ENCODE measurements at places on chromosomes 5 and 9.

GRCh38 chr5:33491941-33492340 is 51.2 kb downstream of the TARS1 start:
- DNase-seq, result no peak

- DNase-seq, result peak; percentile 26
These were observed 111.7 kb upstream of the NEK6 start for GRCh38 chr9:124146031-124146561.

DNA sequence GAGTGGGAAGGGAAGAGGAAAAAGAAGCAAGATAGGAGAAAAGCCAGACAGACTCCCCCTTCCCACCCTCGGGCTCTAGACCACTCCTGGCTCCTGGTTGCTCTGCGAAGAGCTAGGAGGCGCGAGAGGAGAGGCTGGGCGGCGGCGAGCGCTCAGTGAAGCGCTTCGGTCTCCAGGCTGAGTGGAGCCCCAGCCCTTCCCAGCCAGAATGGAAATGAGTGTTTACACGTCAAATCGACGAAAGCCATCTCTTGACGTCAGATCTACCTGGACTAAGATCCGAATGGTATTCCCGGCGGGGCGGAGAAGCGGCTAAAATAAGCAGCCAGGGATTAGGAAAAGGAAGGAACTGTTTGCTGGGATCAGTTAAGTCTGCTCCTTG is at the start of gene PCSK1:
PCSK1 (minus strand) TSS at position 183 of the 382 bp plus-strand sequence. CDS start 206 bp downstream, outside the sequence.
- DNase-seq, result no peak

- no peak for DNase-seq
These were observed 199.7 kb upstream of the TLE4 start for GRCh38 chr9:79371948-79372555.

- no peak for DNase-seq
These were observed 81.5 kb upstream of the CHD1 start for GRCh38 chr5:99010294-99010693.

DNA sequence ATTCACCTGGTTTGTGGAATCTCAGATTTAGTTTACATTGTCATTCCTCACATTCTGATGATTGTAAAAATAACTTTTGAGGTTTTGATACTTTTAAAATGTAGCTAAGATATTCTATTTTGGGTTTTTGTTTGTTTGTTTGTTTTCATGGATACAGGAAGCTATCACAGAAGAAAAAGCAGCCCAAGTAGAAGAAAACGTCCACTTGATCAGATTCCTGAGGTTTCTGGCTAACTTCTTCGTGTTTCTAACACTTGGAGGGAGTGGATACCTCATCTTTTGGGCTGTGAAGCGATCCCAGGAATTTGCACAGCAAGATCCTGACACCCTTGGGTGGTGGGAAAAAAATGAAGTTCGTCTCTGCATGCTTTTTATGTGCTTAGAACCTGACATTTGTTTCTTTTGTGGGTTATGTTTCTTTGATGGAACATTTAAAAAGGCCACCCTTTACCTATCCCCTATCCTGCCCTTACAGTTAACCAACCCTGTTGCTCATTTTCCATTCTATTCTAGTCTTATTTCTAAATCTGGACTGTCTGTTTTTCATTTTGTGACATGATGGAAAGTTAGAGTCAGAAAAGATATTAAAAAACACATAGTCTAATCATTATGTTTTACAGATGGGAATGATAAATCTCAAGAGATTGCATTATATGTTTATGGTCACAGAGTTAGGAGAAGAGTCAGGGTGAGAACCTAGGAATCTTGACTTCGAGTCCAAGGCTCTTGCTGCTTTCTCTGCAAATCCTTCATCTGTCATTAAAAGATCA is 163.7 kb downstream of the ALDH1A1 start:
- DNase-seq, result no peak

DNA sequence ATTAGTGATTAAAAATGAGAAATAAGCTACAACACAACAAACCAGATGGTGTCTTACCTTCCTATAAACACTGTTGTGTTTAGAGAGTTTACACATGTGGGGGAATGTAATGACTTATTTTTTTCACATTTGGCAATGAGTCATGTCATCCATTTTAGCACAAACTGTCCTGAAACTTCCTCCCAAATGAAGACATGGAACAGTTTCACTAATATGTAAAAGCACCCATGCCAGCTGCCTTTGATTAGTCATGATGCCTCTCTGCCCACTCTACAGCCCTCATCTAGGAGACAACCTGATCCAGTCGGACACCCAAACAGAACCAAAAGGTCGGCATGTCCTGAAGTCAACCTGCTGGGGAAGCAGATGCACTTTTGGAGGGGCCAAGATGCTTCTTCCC is 98.2 kb downstream of the SEMA5A start:
- no peak for DNase-seq

- no peak for DNase-seq
These were observed 1240.7 kb upstream of the WWC1 start for GRCh38 chr5:167050568-167051401.

GRCh38 chr9:117278471-117279035 is 136.3 kb downstream of the ASTN2 start:
- no peak for DNase-seq

DNA sequence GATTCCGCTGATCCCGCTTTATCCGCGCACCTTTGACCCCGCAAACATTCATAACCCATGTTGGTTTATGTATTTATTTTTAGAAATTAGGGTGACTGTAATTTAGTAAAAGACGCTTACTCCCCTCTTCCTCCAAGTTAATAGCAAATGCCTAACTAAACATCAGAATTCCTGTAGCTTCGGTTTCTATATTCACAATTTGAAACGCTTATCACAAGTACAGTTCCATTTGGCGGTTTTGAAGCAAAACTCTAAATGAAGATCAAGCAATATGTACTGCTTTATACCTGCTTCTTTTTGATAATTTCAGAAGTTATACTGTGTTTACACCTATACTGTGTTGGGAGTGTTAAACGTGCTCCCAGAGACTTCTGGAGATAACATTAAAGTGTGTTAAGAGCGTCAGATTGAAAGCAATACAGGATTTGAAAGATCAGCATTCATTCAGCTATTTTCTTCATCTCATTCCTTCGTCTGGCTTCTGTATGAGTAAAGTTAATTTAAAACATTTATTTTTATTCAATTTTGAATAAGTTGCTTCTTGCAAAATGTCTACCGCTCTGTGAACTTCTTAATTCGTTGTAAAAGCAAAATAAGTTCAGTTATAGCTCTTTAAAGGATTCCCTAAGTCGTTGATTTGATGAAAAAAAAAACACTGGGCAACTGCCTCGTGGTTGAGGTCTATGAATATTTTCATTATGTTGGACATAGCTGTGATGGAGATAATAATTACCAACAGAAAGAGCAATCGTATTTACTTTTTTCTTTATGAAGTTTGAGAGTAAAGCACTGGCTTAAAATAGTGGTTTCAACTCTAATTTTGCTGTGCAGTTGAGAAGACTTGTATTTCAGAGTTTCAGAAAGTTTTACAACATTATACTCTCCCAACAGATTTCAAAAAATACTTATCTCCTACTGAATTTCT is 2.5 kb downstream of the PRDM6 start:
- no peak for DNase-seq

DNA sequence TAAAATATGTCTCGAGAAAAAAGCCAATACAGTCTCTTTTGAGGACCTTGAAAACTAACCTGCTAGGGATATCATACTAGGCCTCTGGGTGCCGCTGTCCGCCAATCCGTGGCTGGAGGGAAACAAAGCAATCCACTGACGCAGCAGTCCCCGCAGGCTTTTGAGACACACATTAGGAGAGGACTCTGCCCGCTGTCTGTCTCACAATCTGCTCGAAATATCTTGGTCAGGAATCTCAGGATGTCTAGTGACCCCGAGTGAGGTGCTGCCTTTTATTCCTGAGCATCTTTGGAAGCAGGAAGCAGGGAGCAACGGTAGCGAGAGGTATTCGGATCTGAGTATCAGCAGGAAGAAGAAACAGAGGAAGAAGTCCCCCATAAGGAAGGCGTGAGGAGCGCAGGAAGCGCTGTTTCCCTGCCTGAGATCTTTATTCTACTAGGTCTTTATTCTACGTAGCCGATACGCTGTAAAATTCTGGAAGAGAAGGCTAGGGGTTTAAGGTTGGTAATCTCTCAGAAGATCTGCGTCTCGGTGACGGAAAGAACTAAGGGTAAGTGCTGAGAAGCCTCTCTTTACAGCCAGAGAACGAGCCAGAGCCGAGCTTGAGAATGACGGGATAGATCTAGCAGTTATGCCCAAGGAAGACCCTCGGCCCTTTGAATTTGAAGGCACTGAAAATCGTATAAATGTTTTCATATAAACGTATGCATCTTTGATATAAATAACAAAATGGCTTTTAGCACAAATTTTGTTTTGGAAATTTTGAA is 4.0 kb upstream of the PCDHGA1 start:
- no peak for DNase-seq

- DNase-seq, result no peak
These were observed 7.9 kb upstream of the C1QTNF2 start for GRCh38 chr5:160378330-160378729.

GRCh38 chr5:40033411-40033810 is 608.6 kb upstream of the DAB2 start:
- no peak for DNase-seq

- no peak for DNase-seq
These were observed 53.7 kb upstream of the FAM120A start for GRCh38 chr9:93397661-93398373.

- no peak for DNase-seq
These were observed 188.5 kb upstream of the NREP start for GRCh38 chr5:111945535-111945934.

GRCh38 chr5:66864240-66864884 is 268.2 kb downstream of the MAST4 start:
- DNase-seq, result no peak

GRCh38 chr9:23088932-23089364 is 642.3 kb downstream of the DMRTA1 start:
- no peak for DNase-seq

DNA sequence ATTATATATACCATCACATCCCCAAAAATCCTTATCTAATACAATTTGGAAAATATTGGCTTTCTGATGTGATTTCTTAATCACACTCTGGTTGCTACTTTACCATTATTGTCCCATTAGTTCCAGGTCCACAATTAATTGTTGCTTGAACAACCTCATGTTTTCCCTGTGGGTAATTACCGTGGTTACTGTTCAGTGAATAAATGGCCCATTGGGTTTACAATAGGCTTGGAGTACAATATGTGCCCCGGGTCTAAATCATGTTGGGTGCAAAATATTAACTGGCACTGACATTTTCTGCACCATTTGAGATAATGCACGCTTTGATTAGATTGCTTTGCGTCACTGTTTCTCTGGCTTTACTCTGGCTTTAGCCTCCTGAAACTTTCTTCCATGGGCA is 163.7 kb downstream of the GABBR2 start:
- DNase-seq, result no peak

DNA sequence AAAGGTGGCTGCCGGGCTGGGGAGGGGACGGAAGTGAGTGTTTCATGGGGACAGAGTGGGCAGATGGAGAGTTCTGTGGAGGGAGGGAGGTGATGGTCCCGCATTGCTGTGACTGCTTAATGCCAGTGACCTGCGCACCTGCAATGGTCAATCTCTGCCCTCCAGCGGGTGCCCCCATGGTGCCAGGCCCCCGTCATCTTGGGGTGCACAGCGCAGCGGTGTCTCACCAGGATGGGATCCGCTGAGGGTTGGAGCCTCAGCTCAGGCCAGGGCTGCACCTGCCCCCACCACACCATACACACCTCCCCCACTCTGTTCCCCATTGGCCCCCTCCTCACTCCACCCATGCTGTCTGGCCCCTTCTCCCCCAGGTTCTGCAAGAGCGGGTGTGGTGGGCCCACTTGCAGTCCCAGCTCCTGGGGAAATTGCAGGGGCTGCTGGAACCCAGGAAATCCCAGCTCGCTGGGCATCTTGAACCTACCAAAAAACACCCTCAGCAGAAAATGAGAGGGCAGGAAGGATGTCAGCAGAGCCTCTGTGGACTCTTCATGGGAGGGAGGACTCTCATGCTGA is 12.1 kb upstream of the CAMSAP1 start:
- no peak for DNase-seq

- no peak for DNase-seq
These were observed 65.1 kb upstream of the SPINK5 start for GRCh38 chr5:147998704-147999103.

- DNase-seq, result no peak
These were observed 169.2 kb downstream of the HSPA4 start for GRCh38 chr5:133220851-133221674.

DNA sequence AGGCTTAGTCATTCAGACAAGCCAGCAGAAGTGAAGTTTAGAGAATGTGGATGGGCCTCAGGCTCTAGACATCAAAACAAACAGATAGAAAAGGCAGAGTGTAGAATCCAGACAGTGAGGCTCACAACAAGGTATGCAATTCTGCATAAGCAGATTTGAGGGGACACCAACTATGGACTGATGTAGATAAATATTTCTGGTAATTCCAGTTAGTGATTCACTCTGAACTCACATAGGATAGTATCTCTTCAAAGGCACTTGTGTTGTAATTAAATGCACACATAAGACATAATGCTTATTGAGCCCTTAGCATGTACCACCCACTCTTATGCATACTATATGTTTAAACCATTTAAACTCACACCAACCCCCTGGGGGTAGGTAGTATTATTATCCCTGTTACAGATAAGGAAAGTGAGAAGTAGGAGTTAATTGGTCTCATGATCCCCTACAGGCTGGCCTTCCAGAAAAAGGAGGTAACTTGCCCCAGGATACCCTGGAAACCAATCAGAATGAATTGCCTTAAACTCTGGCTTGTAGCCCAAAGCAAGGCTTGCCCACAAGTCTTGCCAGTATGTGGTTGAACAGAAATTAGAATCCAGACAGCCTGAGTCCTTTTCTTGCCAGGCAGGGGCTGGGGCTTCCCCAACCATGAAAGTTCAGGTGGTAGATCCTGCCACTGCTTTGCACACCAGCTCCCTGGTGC is 39.5 kb upstream of the HSPB3 start:
- no peak for DNase-seq

DNA sequence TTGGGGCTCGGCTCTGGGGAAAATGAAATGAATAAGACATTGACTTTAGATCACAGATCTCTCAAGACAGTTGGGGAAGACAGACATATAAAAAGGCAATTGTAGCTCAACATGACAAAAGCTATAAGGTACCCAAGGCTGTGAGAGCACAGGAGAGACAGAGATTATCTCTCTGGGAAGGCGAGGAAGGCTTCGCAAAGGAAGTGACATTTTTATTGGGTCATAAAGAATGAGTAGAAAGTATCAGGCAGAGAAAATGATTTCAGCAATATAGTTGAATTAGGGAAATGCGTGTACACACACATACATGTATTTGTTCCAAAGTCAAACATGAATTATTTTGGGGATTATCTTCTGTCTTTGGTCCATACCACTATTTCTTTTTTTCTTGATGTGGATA is 381.8 kb upstream of the ADAMTSL1 start:
- DNase-seq, result no peak

Data from RCC 7860 (cell line).